ENCODE measurements at places on chromosomes 4 and X. TPM values are rescaled to one million over a fixed set of nuclear protein-coding genes. Genes with fewer than 3 reads are reported as not detected.

DNA sequence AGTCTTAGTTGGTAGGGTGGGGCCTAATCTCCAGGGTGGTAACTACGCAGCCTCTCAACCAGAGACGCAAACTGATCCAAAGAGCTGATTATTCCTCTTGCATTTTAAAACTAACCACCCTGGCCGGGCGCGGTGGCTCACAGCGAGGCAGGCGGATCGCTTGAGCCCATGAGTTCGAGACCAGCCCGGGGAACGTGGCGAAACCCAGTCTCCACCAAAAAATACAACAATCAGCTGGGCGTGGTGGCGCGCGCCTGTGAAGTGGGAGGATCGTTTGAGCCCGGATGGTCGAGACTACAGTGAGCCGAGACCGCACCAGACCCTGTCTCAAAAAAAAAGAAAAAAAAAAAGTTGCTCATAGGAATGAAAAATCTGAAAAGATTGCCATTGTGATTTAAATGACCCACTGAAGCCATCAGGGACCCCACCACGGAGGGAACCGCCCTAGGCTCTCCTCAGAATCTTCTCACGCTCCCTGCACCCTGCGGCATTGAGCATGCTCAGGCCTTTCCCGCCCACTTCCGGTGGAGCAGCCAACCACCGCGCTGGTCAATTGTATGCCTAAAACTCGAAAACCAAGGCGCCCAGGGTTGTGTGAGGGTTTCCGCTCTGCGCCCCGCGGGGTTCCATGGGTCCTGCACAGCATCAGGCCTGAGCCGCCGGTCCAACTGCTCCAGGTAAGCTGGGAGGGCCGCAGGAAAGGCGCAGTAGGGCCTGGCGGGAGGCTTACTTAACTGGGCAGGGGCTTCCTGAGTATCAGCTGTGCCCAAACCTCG is at the start of gene TRIM60:
TSS of gene TRIM60 (plus strand) at position 564 of the 776 bp plus-strand sequence. CDS start 8,074 bp downstream, outside the sequence.
- no peak for DNase-seq

DNA sequence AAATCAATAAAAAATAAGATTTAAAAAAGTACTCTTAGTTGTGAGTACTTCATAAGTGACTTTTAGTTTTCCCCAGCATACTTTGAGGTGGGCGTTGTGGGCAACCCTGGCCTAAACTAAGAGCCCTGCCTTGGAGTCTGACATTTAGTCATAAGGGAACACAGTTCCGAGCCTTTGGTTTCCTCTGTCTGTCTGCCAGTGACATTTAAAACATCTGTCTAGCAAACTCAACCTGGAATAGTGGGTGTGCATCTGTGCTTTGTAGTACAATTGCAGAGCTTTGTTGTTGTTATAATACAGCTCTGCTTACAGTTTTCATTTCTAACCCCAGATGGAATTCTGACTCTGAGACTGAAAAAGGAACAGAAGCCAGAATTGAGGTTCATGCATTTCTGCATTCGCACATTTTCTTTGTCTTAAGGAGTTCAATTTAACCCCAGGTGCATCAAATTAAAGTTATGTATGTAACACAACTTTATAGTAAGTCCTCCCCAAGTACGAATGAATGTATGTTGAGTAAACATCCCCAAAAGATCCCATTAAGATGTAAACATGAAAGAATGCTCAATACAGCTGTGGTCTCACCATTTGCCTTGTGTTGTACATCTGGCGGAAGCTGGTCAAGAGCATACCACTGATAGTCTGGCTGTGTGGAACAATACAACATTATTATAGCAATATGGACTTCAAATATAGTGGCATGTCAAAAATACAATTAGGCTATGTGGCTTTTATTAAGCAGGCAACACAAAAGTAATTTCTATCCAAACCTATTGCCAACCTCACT is 25.9 kb downstream of the TNIP3 start:
- no peak for DNase-seq

The FHDC1 gene
- 0.07 TPM for total RNA-seq

GRCh38 chr4:141120036-141120593 is 13.2 kb downstream of the RNF150 start:
- no peak for DNase-seq

DNA sequence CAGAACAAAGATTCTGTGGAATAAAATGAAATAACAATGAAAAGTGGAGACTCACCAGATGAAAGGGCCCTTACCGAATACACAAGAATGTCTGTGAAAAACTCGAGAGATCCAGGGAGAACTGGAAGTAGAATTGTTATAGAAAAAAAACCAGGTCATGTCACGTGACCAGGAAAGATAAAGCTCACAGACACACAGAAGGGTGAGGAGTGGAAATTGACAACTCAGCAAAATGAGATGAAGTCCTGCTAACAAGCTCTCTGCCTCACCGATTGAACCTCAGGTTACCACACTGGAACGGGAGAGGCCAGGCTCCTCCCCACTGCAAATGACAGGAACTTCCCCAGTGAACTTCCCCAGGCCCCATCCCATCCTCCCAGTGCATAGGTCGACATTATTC is 1618.0 kb upstream of the PCDH10 start:
- DNase-seq: no peak

Data from HepG2 (cell line).